ENCODE measurements at places on chromosomes 1 and 21.

DNA sequence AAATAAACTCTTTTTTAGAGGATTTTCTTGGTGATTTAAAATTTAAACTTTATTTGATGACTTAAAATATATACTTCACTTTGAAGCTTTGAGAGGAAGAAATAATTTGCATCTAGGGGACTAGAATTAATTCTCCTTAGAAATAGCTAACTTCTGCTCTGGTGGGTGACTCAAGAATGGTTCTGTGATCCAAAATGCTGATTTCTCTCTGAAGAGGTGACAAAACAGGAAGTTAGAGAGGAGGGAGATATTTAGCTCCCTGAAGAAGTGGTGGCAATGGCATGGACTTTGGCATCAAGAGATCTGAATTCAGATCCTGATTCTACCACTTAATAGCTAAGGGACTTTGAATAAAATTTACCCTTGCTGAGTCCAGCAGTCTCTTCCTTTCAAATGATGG is 125.8 kb upstream of the ATP1B1 start:
- no peak for DNase-seq

DNA sequence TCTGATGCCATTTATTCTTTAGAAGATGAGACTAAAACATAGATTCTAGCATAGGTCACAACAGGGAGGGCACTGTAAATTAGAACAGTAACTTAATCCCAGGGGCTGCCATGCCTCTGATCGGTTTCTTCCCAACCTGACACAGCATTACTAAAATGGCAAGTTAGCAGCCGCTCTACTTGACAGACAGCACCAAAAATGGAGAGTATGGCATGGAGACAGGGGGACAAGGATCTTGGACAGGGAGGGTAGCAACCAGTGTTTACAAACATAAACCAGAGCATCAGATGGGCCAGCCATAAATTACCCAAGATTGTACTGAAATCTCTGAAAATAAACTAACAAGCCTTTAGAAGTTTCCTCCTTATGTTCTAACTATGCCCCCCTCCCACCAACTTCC is 5.9 kb downstream of the DUSP10 start:
- DNase-seq: no peak

GRCh38 chr21:35674895-35675470 is 385.3 kb downstream of the SETD4 start:
- no peak for DNase-seq

DNA sequence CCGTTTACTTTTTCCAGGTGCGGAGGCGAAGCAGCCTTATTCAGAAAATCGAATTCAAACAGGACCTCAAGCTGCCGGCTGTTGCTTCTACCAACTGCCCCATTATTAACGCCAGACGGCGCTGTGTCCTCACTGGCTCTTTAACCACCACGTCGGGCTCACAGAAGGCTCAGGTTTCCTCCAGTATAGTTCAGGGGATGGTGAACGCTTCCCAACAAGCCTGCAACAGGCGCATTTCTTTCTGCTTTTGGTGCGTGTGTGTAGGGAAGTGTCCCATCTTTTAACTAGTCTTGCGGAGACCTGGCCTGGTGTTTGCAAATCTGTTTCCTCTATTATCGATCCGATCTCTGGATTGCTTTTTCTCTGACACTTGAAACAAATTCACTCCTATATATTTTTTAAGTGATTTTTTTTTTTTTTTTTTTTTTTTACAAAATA is 791 bp upstream of the STUM start:
- DNase-seq: peak; percentile 82

DNA sequence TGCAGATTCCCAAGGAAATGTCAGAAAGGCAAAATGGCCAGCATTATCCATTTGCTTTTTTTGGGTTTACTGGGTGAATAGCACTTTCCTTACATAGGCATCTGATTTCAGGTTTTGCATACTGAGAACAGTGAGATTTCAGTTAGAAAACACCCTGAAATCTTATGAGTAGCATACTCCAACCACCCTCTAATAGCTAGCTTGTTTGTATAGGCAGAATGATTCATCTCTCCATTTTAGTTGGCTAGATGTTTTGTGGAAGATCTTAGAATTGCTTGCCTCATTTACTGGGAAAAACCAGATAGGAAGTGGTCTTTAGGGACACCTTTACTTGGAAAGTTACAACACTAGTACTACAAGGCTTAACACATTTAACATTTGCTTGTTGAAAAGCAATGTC is 10.4 kb downstream of the KYAT3 start:
- DNase-seq: no peak

DNA sequence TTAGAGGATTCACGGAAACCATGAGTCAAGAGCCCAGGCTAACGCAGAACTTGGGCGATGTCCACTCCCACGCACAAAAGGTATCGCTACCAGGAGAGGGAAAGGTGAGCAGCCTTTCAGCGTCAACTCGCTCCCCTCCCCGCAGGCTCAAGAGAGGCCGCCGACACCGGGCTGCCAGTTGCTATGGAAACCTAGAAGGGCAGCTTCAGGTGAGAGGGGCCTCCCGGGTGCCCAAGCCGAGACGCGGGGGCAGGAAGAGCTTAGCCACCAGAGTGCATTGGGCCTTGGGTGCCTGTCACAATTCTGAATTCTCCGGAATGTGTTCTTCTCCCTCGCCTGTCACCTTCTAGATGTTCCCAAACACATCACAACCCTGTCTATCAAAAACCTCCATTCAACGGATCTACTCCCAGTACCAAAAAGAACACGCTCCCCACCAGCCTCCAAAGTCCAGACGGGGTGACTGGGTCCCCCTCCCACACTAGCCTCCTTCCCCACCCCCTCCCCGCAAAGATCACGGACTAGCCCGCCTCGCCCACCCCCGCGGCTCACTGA is 694 bp downstream of the MEAF6 start:
- peak; percentile 46 for DNase-seq

GRCh38 chr1:94180650-94181049 is 56.7 kb downstream of the ARHGAP29 start:
- DNase-seq: no peak

DNA sequence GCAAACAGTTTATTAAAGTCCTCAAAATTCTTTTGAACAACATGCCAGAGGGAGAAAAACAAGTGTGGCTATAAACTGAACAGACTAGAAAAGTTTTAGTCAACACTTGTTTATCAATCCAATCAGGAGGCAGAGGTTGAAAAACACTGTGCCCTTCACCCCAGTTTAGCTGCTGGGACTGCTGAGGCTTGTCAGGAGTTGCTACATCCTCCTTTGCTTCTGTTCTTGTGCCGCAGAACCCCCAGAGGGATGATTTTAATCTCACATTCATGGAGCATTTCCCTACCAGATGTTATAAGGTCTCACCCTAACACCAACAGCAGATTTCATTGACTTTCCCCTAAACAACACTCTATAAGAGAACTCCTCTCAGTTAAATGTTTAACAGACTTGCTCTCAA is 321.2 kb downstream of the VAV3 start:
- DNase-seq: no peak

DNA sequence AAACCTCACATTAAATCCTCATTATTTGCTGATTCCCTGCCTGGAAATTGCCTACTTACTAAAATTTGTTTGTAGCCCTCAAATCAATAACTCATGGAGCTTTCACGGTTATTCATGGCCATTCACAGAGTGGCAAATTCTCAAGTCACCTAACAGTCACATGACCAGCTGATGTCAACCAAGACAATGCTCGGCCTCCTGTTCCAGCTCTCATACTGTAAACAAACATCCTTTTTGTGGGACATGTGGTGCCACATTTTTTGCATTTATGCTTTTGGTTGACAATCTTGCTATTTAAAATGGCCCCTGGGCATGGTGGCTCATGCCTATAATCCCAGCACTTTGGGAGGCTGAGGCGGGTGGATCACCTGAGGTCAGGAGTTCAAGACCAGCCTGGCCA is 271.5 kb upstream of the GREM2 start:
- no peak for DNase-seq

GRCh38 chr1:86775395-86775794 is 71.0 kb downstream of the SH3GLB1 start:
- DNase-seq: no peak

DNA sequence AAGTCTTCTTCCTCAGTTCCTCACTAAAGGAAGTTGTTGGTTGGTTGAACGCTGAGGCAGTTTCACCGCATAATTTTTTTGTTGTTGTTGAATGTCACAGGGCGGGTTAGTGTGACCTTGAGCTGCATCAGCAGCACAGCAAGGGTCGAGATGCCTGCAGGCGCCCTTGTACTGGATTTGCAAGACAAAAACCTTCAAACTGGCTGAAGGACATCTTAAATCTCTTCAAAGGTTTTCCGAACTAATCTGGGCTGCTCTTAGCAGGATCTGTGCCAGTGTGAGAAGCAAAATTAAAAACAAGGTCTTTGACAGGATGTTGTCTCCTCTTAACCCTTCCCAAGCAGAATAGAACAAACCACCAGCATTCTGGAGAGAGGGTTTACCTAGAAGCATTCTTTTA is 59.4 kb downstream of the NRIP1 start:
- DNase-seq: no peak

DNA sequence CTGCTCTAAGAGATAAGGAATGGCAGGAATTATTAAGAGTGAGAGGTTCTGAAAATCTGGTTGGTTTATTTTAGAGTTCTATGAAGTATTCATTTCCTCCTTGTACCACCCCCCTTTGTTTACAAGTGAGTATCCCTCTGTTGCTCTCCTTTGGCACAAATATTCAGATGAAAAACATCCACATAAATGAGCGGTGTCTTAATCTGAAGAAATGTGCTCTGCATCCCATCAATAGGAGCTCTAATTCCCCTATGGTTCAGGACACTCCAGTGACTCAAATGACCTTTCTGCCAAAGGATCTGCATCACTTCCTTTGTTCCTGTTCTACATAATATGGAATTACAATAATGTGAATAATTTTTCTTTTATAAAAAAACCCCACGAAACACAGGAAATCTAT is 16.6 kb downstream of the DDAH1 start:
- DNase-seq: no peak

GRCh38 chr1:229657993-229658755 is 32.1 kb downstream of the URB2 start:
- DNase-seq: no peak

Data from nephron progenitor cell (in vitro differentiated cells).